Forelimb muscle (tissue), 1 donor: ENCODE measurements at places on chromosomes 7 and 10. TPM values are rescaled to one million over a fixed set of nuclear protein-coding genes. Genes with fewer than 3 reads are reported as not detected.

- DNase-seq = no peak
Measured at GRCh38 chr10:133276435-133277201, at the start of gene ADAM8. TSS of gene ADAM8 (minus strand) at chr10:133276868. CDS start at chr10:133276817, 51 bp downstream.

The AKR1C4 gene
- not detected for polyA plus RNA-seq

The SNX10 gene
- polyA plus RNA-seq = 2.2 TPM

The LRMDA gene
- polyA plus RNA-seq = 5.1 TPM

The PRKG1 gene
- 38.2 TPM for polyA plus RNA-seq

The NPY gene
- 19.9 TPM for polyA plus RNA-seq

DNA sequence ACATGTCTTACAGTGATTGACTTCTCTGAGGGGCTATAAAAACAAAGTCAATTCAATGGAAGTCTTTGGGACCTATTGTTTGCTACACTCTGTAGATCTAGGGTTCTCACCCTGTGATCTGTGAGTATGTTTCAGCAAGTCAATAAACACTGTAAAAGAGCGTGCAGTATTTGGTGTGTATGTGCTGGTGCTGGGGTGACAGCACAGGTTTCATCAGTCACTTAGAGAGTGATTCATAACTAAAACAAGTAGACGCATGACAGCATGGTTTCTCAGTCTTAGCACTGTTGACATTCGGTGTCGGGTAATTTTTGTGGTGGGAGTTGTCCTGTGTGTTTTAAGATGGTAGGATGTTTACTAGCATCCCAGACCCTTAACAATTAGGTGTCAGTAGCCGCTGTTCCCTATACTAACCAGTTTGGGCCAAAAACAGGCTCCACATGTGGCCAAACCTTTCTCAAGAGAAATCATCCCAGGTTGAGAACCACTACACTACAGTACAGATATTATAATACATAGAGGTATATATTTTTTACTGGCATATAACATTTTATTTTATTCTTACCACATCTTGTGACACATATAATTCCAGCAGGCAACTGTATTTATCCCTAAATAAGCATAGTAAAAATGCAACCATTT is 411.8 kb downstream of the ARL4A start:
- no peak for DNase-seq
